ENCODE measurements at places on chromosomes 2 and 18. TPM values are rescaled to one million over a fixed set of nuclear protein-coding genes. Genes with fewer than 3 reads are reported as not detected.
A peak's percentile ranks its signal among the peaks of the same experiment; 100 is the strongest.

The SLC9A4 gene
- polyA plus RNA-seq, result 8.0 TPM

The NYAP2 gene
- not detected for polyA plus RNA-seq

The MAP2 gene
- polyA plus RNA-seq, result 34.6 TPM

- no peak for DNase-seq
These were observed 1.5 kb downstream of the ZNF532 start for GRCh38 chr18:58866066-58866772.

- DNase-seq, result no peak
These were observed 754.9 kb upstream of the LRATD1 start for GRCh38 chr2:13877571-13877970.

DNA sequence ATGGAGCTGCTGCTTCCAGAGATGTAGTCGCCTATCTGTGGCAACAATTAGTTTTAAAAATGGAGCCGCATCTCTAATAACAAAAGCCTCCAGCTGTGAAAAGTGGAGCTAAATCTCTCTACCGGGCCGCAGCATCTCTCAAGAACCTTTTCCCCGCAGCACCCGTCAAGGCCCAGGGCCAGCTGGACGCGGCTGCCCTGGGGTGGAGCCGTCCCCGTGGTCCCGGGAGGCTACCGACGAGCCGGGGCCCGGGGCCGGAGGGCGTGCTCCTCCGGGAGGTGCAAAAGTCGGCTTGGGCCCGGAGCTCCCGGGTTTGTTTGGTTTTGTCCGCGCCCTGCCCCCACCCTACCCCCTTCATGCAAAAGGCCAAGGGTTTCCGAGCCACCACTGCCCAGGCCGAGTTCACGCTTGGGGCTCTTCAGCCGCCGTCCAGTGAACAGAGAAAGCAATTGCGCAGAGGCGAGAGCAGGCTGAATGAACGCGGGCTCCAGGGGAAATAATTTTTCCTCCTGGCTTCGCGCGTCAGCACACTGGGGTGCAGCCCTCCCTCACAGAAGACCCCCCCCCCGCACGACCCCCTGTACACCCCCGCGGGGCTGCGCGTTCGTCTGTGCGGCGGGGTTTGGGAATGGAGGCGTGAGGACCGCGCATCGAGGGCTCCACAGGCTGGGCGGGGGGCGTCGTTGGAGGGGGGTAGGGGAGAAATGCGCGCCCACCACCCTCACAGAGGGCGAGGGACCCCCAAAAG is 557 bp upstream of the GREB1L start:
- no peak for DNase-seq

DNA sequence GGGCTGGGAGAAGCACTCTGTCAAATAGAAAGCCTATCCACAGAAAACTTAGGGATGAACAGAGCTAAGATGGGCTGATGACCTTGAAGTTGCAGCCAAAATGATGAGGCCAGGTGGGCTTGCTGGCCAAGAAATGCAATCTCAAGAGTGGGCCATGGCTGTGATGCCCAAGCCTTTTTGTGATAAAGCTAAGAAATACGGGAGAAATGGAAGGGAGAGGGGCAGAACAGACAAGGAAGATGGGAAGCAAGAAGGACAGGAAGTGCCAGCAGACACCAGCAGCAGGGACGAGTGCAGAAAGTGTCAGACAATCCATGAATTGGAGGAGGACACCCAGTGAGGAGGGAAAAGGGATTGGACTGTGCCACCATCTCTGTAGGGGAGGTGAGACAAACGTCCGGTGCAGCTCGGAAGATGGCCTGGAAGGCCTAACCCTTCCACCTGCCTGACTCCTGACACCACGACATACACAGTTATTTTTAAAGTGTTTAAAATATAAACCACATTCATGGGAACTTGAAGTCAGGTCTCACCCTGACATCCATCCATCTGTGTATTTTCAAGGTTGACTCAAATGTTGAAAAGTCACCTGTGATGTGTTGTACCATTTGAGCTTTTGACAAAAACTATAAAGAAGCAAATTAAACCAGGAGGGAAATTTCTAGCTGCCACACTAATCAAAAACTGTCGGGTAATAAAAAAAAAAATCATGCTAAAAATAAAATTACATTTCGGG is 105.5 kb downstream of the BCL2 start:
- no peak for DNase-seq

DNA sequence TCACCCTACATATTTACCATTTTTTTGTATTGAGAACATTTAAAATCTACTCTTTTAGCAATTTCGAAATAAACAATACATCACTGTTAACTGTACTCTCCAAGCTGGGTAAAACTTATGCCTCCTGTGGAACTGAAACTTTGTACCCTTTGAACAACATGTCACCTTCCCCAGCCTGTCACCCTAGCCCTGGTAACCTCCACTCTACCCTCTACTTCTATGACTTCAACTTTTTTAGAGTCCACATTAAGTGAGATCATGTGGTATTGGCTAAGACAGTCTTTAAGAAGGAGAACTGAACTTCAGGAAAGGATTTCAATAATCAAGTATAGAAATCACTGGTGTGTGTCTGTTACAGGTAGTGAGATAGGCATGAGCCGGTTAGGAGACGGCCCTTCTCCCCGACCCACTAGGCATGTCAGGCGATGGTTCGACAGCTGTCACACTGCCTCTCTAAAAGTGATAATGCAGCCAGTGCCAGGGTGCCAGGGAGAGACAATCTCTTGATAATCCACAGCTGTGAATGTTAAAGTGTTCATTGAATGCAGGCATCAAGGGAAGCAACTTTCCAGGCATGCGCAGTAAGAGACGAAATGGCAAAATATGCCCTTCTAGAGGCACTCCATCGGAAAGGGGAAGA is 74.6 kb upstream of the RNF152 start:
- DNase-seq, result no peak

DNA sequence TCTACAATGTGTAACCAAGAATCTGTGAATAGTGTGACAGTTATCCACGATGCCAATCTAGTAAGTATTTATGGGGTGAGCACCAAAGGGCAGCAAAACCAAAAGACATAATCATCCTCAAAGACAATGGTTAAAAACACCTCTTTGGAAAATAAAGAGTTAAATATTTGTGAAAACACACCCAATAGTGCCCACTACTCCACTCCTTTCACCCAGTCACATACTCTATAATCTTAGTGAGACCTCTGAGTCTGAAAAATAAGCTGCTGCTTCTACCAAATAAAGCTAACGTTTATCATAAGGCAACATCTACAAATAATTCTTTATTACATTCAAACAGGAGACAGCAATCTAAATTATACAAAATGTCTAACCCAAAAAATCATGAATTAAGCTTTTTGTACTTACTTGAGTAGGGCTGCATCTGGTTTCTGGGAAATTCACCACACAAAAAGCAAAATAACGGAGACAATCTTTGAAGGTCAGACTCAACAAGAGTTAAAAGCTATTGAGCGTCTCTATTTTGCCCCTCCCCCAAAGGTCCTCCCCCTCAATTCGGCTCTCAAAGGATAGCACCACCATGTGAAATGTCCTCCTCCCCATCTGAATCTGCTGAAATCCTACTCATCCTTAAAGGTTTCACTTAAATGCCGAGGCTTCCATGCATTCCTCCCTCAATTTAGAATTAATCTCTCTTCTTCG is 2.0 kb downstream of the RAPH1 start:
- DNase-seq, result no peak

DNA sequence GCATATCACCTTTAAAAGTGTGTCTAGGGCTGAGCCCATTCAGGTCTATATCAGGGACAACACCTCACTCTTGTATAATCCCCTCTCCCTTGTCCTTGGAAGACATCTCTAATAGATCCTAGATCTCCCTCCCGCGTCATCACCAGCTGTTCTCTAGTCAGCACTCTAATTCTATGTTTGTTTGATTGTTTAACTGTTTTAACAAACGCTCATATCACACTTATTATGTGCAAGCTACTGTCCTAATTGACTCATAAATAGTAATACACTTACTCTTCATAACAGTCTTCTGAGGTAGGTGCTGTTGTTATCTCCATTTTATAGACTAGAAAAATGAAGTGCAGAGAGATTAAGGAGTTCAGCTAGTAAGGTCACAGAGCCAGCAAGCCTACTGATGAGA is 1.6 kb upstream of the ERMN start:
- DNase-seq, result no peak

- no peak for DNase-seq
These were observed 1.4 kb downstream of the OLA1 start for GRCh38 chr2:174246944-174247381.

DNA sequence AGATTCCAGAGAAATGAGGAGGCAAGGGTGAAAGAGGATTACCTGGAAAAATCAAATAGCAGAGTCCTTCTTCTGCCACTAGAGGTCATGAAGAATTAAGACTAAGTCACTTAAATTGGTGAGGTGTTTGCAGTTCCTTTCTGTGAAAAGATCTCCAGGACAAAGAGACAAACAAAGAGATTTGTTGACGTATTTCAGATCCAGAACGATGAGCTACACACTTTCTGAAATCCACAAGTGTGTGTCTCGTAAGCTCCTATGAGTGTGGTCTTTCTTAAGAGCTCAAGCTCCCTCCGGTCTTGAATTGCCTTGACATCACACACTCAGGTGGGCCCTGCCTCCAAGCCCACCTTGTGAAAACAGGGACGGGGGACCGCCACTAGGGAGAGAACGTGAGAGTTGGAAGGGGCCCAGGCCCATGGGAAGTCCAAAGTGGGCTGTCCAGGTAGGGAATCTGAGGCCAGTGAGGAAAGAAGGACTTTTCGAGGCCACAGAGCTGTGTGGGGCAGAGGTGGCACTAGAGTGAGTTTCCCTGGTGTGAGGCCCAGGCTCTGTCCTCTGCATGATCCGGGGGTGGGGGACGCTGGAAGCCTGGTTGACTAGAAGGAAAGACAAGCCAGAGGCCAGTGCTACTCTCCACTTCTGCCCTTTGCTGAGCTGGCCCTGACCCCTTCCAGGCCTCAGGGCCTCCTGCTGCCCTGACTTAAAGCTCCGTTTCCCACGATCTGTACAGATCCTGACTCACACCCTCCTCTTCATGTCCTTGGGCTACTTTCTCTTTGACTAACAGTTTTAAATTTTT is 168.1 kb upstream of the NCK2 start:
- peak; percentile 34 for DNase-seq

Data from right renal pelvis (tissue), 4 donors.